Sciatic nerve (tissue), 2 donors: ENCODE measurements at places on chromosomes 5 and 9. TPM values are rescaled to one million over a fixed set of nuclear protein-coding genes. Genes with fewer than 3 reads are reported as not detected.

DNA sequence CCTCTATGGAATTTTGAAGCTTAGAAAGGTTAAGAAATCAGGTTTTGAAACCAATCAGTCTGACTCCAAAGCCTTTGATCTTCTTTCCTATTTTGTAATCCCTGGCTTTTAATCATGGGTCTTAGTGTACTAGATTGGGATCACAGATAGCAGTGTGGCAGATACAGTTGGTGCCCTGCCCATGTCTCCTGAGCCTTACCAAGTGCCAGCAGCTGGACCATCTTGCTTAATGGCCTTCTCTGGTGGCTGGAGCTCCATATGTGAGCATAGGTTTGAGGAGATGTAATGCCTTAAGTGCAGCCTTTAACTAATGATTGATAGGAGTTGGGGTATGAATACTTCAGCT lies 16.7 kb upstream of the RIC1 start:
- DNase-seq: no peak

GRCh38 chr9:99257723-99258389 lies 35.8 kb downstream of the SEC61B start:
- DNase-seq: no peak

GRCh38 chr9:104302775-104303174 lies 201.3 kb upstream of the OR13F1 start:
- DNase-seq: no peak

DNA sequence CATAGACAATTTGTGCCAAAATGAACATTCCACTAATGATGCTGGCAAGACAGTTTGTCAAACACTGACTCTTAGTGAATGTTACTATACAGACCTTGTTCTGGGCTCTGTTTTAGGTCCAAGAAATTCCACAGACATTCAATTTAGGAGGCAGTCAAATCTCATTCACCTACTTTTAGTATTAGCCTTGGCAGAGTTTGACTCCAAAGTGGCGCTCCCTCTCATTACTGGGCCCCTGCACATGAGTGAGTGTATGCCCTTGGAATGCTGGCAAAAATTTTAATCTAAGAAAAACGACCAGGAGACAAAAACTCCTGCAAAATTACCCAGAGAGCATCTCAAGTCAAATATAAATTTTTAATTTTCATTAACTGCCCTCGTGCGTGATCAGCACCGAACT lies 94.9 kb upstream of the SLC27A6 start:
- no peak for DNase-seq

DNA sequence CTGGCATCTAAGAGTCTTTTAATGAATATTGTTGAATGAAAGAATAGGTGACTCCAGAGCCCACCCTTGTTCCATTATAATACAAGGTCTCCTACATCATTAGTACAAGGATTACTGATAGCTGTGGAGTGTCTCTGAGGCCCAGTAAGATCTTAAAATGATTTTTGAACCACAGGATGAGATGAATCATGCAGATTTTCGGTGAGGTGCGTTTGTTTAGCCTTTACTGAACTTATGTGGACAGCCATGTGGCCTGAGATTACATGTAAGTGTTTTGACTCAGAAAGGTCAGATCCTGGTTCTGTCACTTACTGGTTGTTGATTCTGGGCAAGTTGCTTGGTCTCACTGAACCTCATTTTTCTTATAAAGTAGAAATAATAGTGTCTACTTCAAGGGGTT lies 21.6 kb downstream of the NFX1 start:
- no peak for DNase-seq

DNA sequence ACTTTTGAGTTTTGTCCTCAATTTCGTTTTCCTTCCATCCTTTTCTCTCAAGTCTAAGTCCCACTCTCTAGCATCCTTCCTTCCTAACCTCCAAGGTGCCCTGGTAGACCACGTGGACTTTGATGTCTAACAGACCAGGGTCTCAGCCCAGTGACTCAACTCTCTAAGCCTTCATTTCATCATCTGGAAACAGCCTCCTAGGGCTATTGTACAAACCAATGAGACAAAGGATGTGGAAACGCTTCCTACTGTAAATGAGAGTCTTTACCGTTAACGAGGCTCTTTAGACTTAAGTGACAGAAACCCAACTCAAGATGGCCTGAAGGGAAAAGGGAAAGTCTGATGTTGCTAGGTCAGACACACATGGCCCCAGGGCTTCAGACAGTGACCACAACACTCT lies 49.2 kb upstream of the CPLX2 start:
- no peak for DNase-seq

GRCh38 chr9:134662143-134662876 lies 20.7 kb downstream of the COL5A1 start:
- peak; percentile 87 for DNase-seq

DNA sequence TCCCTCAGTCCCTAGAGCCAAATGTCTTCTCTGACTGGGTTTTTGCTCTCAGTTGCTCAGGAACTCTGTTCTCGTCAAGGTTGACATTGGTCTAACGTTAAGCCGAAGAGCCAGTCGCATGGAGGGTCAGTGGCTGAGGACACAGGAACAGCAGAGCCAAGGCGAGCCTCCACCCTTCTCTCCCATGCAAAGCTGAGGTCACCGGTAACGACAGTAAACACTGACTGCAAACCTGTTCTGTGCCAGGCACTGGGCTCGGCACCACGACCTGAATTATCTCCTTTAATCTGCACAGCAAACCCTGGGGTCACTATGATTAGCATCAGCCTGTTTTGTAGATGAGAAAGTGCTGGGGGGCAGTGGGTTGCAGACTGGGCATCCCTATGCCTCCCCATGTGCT lies 171.0 kb downstream of the COL23A1 start:
- no peak for DNase-seq

DNA sequence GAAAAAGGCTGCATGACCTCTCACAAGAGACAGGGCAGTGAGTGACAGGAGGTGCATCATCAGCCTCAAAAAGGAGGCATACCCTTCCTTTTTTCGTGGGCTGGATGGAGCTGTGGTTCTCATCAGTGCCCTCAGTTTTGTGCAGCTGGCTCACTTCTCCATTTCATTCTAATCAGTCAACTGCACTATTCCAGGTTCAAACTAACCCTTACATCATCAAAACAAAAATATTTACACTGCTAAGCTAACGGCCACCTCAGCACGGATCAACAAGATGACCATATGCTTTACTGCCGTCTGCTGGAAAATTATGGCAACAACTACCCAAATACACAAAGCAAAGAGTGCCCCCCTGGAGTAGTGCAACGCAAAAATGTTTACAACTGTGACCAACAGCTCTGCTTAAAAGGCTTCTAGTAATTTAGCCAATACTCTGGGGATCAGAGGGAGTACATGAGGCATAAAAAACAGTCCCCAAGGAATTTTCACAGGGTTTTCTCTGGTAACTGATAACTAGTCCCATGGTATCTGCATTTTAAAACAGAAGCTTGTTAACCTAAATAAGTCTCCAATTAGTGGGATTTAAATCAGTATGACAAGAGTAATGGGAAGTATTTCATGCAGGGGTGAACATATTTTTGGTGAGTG lies 10.8 kb downstream of the KCNV2 start:
- no peak for DNase-seq

DNA sequence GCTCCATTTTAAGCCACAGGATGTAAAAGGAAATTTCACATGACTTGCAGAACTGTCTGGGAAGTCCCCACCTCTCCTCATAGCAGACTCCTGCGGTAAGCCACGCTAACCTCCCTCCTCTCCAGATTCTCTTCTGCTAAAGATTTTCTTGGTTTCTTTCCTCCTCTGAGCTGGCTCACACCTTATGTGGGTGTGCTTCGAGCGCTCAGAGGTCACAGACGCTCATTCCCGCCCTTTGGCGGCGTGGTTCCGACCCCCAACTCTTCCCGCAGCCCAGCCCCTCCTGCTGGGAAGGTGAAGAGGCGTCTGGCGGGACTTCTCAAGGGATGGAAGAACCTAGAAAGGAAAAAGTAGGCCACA lies 32.9 kb upstream of the CDK20 start:
- DNase-seq: no peak

GRCh38 chr5:30103452-30104202 lies 1089.9 kb upstream of the CDH6 start:
- no peak for DNase-seq

GRCh38 chr9:76697081-76697480 lies 67.2 kb upstream of the PCA3 start:
- DNase-seq: no peak

GRCh38 chr9:98108531-98109031 lies 10.4 kb downstream of the TRIM14 start:
- DNase-seq: no peak

DNA sequence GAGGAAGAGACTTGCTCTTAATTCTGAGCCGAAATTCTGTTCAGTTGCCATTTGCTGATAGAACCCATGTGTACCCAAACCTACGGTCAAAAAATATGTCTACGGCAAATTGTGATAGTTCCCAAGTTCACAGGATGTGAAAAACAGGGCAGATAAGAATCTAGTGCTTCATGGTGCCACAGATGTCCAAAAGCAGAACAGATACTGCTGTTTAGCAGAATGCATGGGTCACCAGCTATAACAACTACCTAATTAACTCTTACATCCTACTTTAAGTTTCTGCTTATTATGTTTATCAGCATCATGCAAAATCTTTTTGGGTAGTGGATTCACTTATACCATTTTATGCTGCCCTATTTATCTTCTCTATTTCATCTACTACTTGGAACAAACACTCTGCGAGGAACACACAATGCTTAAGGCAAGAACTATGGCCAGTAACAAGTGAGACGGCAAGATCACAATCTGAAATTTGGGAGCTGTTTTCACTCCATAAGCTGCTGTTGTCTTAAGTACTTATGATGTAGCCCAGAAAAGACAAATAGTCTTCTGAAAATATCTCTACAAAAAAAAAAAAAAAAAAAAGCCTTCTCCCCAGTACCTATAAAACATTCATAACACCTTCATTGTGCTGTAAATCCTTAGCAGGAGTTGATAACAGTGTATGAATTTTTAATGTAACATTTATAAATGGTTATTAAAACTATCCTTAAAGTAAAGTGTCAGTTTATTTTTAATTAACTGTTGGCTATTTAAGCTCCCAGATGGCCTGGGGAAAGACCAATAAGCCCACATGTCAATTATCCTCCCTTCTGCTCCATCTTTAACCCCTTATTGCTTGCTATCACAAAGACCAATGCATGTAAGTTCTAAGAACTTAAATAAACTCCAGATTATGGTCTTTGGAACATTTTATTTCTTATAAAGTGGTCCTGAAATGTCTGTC lies 232.3 kb downstream of the TLR4 start:
- DNase-seq: no peak

GRCh38 chr5:169803077-169803981 lies 166.3 kb downstream of the DOCK2 start:
- no peak for DNase-seq

- no peak for DNase-seq
Measured at GRCh38 chr5:117486261-117486660, 911.6 kb upstream of the SEMA6A start.

FST gene
- total RNA-seq: 27.6 TPM

INSYN2B gene
- total RNA-seq: 0.27 TPM

BASP1 gene
- total RNA-seq: 26.8 TPM

ADAMTS13 gene
- 4.6 TPM for total RNA-seq

LOX gene
- 25.3 TPM for total RNA-seq
